ENCODE measurements at places on chromosomes 11 and 22.

DNA sequence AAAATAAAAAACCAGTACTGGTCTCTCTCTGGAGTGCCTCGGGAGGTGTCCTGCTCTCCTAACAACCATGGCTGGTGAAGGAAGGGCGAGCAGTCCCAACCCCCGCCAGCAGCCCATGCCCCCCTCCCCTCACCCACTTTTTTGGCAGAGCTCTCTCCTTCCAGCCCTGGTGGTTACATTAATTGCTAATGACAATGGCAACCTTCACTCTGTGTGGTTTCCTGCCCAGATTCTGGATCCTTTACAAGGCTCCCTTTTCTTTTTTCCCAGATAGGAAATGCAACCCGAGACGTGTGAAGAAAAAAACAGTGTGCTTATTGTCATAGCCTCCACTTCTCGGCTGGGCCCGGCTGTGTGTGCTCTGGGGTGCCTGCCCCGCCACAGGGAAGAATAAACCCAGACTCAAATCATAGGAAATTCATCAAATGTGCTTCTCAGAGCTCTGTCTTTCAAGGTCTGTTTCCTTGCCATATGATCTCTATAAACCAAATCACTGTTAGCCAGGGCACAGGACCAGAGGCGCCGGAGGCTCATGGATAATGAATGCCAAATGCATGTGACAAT is 513.0 kb downstream of the SOX6 start:
- no peak for DNase-seq

DNA sequence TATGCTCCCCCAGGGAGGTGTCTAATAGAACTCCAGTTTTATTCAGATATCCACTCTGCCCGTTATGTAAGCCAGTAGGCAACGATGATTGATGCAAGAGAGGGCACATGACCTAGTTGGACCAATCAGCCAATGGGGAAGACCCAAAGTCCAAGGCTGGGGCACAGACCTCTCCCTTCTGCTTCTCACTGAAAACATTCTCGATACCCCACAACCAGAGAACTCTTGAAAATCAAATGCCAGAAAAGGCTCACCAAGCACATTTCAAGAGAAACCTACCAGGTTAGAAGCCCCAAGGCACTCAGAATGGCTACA is 7.4 kb downstream of the HIRA start:
- DNase-seq: no peak

- no peak for DNase-seq
Observed at GRCh38 chr11:13229711-13230318, 47.8 kb upstream of the BMAL1 start.

DNA sequence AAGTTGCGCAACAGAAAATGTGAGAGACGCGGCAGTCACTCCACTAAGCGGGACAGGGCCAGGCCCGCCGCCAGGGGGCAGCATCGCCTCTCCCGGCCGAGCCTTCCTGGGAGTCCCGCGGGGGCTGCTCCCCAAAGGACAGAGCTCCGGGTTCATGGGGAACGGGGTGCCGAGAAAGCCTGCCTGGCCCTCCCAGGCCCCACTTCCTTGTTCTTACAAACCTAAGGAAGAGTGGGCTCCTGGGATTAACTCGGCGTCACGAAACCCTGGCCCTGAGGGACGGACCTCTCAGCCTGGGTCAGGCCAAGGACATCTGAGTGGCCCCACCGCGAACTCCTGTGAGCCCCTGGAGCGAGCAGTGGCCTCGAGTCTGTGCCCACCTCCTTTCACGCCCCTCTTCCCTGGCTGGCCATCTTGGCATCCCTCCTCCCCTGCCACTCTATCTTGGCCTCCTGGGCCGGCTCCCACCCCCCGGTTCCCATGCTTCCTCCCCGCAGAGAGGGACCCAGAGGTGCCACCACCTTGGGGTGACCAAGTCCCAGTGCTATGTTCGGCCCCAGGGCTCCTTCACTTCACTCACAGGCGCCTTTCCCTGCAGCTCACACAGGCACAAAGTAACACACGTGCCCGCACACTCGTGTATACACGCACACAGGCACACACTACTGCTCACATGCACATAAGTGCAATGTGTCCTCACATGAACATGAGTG is 99.9 kb upstream of the FGF3 start:
- DNase-seq: peak; percentile 80

- no peak for DNase-seq
Observed at GRCh38 chr11:122741613-122742300, 86.2 kb downstream of the UBASH3B start.

DNA sequence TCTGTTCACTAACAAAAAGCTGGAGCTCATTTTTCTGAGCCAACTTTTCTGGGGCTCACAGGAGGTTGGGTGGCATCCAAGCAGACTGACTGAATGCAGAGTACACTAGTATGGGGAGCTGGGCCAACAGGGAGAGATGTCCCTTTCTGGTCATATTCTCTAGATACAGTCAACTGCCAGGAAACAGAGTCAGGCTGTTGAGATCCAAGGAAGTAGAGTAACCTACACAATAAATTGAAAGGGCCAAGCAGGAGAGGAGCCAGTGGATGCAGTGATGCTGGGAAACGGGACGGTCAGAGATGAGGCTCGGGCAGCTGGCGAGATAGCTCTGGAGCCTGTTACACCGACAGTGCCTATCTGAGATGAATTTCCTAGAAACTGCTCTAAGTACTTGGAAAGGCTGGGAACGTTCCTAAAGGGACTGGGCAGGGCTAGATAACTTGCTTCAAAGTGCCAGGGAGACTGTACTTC is 71.1 kb downstream of the LARGE2 start:
- DNase-seq: no peak

DNA sequence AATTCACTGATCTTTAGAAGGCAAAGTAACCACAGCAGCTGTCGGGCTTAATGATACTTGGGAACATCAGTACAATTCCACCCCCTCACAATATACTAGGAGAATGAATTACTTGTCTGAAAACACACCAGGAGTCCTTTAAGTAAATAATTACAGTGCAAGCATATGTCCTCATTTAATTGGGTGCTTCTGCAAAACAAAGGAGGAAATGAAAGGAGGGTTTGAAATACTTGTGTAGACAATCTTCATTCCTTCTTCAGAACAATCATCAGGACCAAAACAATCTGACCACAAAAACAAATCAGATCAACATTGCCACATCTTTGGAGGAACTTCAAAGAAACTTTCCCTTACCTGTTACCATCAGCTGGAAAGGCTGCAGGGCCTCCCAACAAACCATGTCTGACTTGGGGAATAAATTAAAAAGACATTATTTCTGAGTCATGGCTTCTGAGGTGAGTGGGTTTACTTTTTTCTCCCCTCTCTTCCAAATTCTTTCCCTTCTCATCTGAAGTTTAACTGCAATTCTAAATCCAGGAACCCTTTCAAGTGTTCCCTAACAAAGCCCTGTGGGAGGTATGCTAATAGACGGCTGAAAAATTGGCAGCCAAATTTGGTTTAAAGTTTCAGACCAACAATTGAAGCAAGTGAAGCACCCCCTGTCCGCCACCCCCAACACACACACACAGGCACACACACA is 12.5 kb upstream of the CCDC117 start:
- no peak for DNase-seq

GRCh38 chr11:65611758-65612603 is 2.0 kb downstream of the MAP3K11 start:
- no peak for DNase-seq

DNA sequence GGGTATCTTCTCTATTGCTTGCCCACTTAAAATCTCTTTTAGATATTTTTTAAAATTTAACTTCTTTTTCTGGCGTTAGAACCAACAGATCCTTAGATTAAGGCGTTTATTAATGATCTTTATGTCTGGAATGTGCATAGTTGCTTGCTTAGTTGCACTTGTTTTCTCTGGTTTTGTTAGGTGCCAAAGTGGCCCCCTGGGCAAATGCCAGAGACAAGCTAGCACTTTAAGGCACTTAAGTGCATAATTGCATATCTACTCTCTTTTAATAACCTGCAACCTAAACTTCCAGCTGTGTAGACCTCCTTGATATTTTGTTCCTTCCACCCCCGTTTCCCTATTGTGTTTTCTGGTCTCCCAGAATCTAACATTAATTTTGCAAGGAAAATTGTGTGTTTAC is 3.3 kb downstream of the RBM4 start:
- DNase-seq: no peak
